Activated naive CD4-positive, alpha-beta T cell treated with anti-CD3 and anti-CD28 coated beads, Interleukin-2, amount 50 U/mL, for 72 hours (primary cell): ENCODE measurements at places on chromosomes 12 and 14. TPM values are rescaled to one million over a fixed set of nuclear protein-coding genes. Genes with fewer than 3 reads are reported as not detected.

- no peak for DNase-seq
Observed at GRCh38 chr12:52041695-52042123, 9.5 kb upstream of the NR4A1 start.

Gene CYP27B1
- total RNA-seq: 7.6 TPM

- DNase-seq: no peak
Observed at GRCh38 chr12:617304-617915, 45.8 kb downstream of the NINJ2 start.

Gene PTHLH
- not detected for total RNA-seq

DNA sequence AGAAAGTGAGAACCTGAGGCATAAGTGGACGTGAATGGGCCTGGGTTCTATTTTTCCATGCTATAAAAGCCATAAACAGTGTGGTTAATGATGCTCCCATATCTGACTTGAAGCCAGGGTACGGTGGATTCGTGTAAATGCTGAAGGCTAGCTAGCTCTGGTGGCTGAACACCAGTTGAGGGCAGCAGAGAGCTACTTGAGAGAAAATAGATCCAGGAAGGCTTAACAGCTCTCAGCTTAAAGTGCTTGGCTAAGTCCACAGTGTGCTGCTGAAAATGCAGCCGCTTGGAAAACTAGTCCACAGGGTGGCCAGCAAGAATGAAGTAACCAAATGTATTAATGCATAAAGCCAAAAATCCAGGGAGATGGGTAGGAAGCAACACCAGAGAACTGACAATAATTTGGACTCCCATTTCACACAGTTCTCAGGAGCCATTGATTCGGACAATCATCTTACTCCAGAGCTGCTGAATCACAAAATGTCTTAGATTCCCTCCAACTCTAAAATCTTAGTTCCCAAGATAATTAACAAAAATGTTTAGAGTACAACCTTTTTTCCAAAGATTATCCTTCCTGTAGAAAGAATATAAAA lies 15.0 kb upstream of the FOXG1 start:
- no peak for DNase-seq

GRCh38 chr12:64088431-64089349 lies 133.4 kb downstream of the KICS2 start:
- no peak for DNase-seq

Gene WDHD1
- 60.7 TPM for total RNA-seq

Gene ARHGAP9
- total RNA-seq: 195 TPM

- no peak for DNase-seq
Observed at GRCh38 chr14:71322655-71323250, 415.5 kb downstream of the PCNX1 start.

DNA sequence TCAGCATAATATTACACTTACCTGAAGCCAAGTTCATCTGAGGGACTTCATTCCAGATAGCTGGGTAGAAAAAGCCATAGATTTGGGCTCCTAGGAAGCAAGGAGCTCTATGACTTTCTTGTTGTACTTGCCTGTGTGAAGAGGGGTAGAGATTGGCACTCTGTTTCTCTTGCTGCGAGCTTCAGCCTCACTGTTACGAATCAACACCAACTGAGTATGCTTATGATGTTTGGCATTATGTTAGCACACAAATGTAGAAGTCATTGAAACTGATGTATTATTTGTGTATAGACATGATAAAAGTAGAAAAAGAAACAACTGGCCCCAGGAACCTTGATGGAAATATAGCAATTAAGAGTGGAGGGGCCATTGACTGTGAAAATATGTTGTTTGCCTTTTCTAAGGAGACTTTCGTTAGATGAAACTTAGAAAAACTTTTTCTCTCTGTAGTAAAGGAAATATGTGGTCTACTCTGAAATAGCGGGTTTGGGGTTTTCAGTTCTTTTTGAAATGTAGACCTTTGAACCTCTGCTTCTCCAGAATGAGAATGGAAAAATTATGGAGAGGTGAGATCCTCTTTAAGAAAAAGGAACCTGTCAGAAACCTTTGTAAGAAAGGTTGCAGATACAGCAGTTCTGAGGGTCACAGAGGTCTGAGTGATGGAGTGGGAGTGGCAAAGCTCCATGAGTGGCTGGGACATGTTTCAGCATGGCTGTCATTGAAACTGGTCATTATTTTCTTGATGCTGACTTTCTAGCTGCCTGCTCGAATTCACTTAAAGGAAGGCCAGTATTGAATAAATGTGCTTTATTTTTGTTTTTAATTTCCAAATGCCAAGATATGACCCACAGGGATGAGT lies 159.9 kb downstream of the GCH1 start:
- no peak for DNase-seq

GRCh38 chr14:39469094-39469710 lies 37.0 kb upstream of the FBXO33 start:
- DNase-seq: no peak

- DNase-seq: no peak
Observed at GRCh38 chr12:44674875-44675274, 201.2 kb downstream of the NELL2 start.
